IMR-90 (cell line): ENCODE measurements at places on chromosomes 2 and 18.

DNA sequence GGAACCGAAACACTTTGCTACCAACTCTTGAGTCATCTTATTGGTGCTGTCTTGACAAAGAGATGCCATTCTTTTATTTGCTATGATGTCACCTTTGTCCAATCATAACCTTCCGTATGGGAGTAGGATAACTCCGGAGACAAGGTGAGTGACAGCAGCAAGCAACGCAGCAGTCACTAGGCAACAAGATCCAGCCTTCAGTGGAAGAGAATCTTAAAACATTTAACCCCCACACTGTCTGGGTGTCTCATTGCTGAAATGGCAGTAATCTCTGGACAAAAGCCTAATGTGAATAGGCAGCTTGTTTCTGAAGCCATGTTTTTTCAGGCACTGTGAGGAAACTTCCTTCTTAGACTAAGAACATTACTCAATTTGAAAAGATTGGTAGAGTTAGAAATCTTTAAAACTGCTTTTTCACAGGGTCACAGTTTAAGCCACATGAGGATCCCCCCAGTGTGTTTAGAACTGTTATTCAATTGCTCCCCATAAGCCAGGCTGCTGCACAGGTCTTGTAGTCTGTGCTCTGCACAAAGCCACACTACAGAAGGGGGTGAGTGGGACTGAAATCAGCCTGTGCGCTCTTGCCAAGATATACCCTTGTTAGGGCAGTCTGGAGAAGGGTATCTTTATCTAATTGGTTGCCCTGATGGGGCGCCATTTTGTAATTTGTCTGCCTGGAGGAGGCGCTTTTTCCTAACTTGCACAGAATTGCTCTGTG lies 131.5 kb upstream of the STON1 start:
- no peaks in the 10 kb centered on the region for H3K4me1 ChIP-seq
- no peaks in the 10 kb centered on the region for H3K27me3 ChIP-seq
- no peak overlapping the region for H3K4me3 ChIP-seq
- DNase-seq = no peak

DNA sequence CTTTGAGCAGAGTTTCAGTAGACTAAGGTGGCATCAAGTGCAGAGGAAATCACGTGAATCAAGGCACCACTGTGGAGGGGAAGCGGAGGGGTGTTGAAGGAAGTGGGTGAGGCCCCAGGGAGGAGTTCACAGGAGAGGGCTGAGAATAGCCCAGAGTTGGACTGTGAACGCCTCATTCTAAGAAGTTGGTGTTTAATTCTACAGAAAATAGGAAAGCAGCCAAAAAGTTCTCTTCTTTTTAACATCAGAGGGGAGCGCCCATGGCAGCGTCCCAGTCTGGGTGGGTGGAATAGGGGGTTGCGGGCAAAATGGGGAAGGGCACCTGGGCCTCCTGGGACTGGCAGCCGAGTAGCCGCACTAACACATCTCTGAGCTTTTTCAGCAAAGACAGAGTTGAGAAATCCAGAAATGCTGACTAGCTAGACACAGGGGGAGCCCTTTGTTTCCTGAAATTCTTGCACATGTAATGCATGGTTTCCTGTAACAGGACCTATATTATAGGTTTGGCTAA lies 97.0 kb downstream of the NEB start:
- no peaks in the 10 kb centered on the region for H3K27me3 ChIP-seq
- no peak overlapping the region for H3K4me3 ChIP-seq
- H3K4me1 ChIP-seq = no peaks in the 10 kb centered on the region
- DNase-seq = no peak
- no peaks in the 10 kb centered on the region for H3K36me3 ChIP-seq
- no peak overlapping the region for H3K27ac ChIP-seq

- peaks cover 4% of the 10 kb centered on the region for H3K27me3 ChIP-seq
- H3K27ac ChIP-seq = no peak overlapping the region
- no peak overlapping the region for H3K4me3 ChIP-seq
- H3K4me1 ChIP-seq = peaks cover 20% of the 10 kb centered on the region
- H3K36me3 ChIP-seq = no peaks in the 10 kb centered on the region
Measured at GRCh38 chr18:75529394-75529793, 101.9 kb upstream of the SMIM21 start.

GRCh38 chr2:216551234-216552068 lies 52.8 kb downstream of the RPL37A start:
- H3K27ac ChIP-seq = peak overlapping the region; percentile 95
- no peaks in the 10 kb centered on the region for H3K27me3 ChIP-seq
- peak; percentile 88 for DNase-seq

GRCh38 chr2:201621293-201621999 lies 21.9 kb downstream of the TMEM237 start:
- no peaks in the 10 kb centered on the region for H3K27me3 ChIP-seq
- H3K36me3 ChIP-seq = peaks cover 6% of the 10 kb centered on the region
- no peaks in the 10 kb centered on the region for H3K4me1 ChIP-seq
- peak; percentile 37 for DNase-seq
- H3K27ac ChIP-seq = no peak overlapping the region
